ENCODE measurements at places on chromosomes 5 and 9.

DNA sequence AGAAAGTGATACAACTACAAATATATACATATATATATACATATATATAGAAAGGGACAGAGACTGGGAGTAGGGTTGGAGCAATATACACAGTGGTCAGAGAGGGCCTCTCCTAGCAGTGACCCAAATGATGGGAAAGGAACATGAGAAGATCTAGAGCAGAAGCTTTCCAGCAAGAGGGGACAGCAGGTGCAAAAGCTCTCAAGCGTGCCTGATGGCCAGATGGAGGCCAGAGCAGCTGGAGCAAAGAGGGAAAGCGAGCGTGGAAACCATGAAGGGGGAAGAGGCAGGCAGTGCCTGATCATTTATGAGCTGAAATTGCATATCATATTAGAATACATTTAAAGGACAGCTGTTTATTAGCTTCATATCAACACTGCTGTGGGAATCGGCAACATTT lies 7.6 kb upstream of the GRPEL2 start:
- no peak for DNase-seq

GRCh38 chr5:159405611-159406031 lies 75.3 kb upstream of the IL12B start:
- peak; percentile 30 for DNase-seq

DNA sequence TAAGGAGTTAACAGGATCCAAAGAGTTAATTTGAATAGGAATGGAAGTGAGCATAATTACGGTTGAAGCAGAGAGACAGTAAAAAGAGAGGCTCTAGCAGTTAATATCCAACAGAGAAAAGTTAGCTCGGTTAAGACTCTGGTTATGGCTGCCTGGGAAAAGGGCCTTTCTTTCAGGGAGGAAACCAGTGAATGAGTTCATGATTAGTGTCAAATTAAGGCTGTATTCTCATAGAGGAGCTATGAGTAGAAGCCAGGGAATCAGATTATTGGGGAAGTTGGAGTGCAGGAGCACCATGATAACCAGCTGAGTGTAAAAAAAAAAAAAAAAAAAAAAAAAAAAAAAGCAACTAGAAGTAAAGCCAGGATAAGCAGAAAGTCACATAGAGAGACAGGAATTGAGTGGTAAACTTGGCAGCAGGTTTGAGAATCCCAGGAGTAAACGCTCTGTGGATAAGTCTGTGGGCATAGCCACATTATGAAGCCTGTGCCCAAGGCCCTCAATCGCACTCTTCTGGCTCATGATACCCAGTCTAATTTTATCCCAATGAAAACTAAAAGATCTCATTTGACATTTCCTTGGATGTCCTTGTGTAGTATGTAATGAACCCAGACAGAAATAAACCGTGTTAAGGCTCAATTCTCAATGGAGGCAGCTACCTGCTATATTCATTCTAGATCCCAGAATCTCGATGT lies 372.6 kb upstream of the MPDZ start:
- DNase-seq: no peak

DNA sequence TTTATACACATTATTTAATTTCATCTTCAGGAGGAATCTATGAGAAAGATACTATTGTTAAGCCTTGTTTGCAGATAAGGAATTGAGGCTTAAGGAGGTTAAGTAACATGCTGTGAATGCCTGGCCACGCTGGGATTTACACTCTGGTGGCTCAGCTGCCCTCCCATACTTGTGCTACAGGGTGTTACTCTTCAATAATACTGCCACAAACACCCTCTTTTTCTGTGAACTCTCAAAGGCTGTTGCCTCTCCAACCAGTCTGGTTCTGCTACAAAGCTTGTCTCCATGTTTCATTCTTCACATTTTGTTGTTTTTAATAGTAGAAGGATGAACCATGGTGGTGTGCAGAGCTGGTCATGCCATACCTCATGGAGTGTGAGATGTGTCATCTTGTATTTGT lies 76.7 kb upstream of the TNFAIP8 start:
- no peak for DNase-seq

DNA sequence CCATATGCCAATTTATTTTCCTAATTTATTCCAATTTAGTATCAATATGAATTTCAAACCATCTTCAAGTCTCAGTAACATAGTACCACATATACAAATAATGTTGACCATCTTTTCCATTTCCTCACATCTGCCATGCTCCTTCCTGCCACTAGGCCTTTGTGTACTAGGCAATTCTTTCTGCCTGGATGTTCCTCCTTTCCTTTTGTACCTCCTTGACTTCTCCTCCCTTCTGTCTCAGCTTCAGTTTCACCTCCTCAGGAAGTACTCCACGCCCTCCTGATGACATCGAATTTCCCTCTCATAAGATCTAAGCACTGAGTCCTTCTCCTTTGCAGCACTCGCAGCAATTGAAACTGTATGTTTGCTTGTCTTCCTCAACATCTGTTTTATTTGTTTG lies 53.9 kb downstream of the MEF2C start:
- DNase-seq: no peak

DNA sequence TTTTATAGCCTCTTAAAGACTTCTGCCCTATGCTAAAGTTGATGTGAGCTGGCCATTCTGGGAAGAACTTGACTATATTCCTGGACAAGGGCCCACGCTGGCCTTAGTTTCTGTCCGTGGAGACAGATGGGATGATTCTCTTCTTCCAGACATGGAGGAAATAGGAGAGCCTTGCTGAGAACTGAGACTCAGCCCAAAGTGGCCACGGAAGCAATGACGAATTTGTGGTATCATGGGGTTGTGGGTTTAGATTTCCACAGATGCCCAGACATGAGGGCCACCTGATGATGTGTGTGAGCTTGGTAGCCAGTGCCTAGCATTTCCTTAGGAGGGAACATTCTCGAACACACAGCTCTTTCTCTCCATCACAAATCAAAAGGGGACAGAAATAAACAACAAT lies 309.1 kb downstream of the NSG2 start:
- no peak for DNase-seq

DNA sequence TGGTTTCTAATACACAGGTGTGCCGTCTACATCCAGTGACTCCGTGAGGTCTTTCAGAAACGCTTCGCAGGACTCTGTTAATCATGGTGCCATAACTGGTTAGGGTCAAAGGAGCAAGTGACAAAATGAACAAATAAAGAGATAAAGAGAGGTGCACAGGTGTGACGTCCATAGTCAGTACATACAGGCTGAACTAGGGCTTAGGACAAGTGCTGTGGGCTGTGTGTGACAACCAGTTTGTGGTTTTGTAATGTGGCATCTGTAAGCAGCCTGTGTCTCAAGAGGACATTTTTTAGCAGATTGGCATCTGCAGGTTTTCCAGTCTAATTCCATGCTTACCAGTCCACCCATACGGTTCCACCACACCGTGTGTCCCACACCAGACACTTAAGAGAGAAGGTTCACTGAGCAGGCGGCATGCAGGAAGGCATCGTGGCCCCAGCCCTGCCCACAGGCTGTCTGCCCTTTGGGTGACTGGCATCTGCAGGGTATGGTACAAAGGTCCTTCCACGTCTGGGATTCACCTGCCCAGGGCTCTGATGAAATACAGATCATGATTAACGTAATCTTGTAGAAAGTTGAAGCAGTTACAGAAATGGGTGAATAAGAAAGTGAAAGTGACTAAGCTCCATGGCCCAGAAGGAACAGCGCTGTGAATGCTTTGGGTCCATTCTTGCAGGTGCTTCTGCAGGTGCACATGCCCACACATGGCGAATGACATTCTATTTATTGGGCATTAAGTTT lies 26.9 kb downstream of the SRD5A1 start:
- DNase-seq: peak; percentile 74

DNA sequence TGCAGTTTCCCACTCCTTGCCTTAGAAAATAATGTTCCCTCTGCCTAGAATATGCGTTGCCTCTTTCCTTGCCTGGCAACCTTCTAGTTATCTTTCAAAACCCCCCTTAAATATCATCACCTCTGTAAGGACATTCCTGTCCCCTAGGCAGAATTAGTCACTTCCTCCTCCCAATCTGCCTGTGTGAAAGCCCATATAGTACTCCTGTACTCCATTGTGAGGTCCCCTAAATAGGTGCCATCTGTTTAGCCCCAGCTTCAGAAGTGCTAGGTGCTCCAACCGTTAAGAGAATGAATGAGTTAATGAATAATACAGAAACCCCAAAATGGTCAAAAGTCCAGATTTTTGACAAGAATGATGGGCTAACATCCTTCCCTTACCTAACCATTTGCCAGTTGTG lies 181.4 kb downstream of the GDNF start:
- no peak for DNase-seq

- no peak for DNase-seq
These were observed 226.0 kb downstream of the GAS1 start for GRCh38 chr9:86721226-86721781.

DNA sequence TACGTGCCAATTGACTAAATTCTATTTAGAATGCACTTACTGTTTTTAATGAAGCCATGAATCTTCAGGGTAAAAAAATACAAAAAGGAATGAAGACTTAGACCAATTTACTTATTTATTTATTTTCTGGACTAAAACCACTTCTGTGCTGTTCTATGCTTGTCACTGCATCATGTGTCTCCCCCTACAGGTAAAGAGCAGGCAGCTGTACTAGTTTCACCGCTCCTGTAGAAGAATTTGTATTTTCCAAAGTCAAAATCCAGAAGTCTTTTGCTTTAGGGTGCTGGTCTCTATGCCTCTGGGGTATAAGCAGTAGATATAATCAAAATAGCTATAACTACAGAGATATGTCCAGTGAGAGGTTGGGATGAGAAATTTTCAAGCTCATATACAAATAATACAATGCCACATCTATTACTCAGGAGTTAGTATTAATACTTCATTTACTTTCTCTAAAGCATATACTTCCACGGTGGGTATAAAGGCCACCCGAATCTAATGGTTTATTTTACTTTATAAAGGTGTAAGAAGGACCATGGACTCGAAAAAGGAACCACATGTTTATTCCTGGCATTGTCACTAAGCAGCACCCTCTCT lies 591.5 kb downstream of the RAB3C start:
- DNase-seq: peak; percentile 26

GRCh38 chr9:133115604-133116345 lies 5.3 kb downstream of the RALGDS start:
- peak; percentile 95 for DNase-seq
